ENCODE measurements at places on chromosomes 1 and 21.
A peak's percentile ranks its signal among the peaks of the same experiment; 100 is the strongest.

GRCh38 chr1:118982266-118982665, 5.9 kb downstream of the TBX15 start:
- no peak for DNase-seq

- DNase-seq, result no peak
These were observed 12.5 kb downstream of the GPR137B start for GRCh38 chr1:236154671-236155398.

DNA sequence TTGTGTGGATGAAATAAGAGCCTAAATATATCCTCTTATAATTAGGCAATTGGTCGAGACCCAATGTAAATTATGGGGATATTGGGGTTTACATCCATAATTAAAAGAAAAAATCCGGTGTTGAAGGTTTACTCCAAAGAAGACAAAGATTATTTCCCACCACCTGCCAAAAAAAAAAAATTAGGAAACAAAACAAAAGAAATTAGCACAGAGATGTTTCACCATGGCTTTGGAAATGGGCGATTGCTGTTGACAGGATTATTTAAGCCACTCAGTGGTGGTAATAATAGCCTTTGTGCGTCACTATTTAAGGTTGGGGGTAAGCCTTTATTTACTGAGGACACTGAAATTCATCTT, 585 bp upstream of the GLRX2 start:
- DNase-seq, result no peak

- no peak for DNase-seq
These were observed 41.5 kb downstream of the IER5 start for GRCh38 chr1:181129771-181130606.

DNA sequence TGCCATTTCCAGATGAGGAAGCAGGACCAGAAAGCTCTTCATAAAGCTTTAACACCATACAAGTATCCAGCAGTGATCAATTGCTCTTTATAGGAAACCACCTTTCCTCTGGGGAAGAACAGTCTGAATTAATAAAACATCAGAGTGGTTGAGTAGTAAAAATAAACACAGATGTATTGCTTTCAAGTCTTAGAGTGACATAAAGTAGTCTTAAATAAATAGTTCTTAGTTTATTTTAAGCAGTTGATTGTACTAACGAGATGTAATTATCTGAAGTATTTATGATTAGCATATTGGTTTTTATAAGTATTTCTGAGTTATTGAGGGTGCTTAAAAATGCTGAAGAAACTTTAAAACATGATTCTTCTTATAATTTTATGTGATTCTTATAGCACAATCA, 67.0 kb downstream of the PRKAA2 start:
- no peak for DNase-seq

- no peak for DNase-seq
These were observed at the start of the genes HSF2BP and RRP1B for GRCh38 chr21:43659136-43660000. Gene HSF2BP, minus strand, starts transcription at chr21:43659488. Its CDS starts 1,392 bp downstream, at chr21:43658096. Gene RRP1B, plus strand, starts transcription at chr21:43659560. Its CDS starts 105 bp downstream, at chr21:43659665.

DNA sequence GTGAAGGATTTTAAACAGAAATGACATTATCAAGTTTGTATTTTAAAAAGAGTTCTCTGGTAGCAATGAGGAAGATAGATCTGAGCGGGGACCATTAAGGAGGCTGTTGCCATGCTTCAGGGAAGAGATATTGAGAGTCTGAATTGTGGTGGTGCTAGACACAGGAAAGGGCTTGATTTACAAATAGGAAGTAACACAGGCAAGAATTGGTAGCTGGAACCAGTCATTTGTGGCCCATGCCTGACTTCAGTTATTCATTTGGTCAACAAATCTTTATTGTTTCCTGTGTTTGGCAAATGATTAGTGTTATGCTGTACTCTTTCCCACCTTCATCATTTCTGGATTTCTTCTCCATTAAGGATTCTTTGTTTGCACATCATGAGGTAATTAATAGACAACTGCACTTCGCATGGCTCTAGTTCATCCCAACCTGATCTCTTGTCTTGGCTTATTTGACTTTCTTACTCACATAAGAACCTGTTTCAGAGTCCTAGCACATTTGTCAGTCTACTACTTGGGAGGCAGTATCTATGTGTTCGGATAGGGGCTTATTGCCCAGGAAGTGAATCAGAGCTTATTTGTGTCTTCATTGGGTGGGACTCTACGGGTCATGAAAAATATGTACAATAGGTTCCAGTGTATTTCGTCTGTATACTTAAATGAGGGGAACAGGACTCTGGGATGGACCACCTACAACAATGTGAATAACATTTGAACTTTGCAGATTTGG, 32.3 kb downstream of the EEIG2 start:
- DNase-seq, result no peak

GRCh38 chr21:16108561-16109075, 378.8 kb downstream of the USP25 start:
- DNase-seq, result no peak

GRCh38 chr1:161902182-161902581, 121.5 kb downstream of the OLFML2B start:
- DNase-seq, result no peak

GRCh38 chr1:245763873-245764331, 609.1 kb downstream of the KIF26B start:
- DNase-seq, result no peak

DNA sequence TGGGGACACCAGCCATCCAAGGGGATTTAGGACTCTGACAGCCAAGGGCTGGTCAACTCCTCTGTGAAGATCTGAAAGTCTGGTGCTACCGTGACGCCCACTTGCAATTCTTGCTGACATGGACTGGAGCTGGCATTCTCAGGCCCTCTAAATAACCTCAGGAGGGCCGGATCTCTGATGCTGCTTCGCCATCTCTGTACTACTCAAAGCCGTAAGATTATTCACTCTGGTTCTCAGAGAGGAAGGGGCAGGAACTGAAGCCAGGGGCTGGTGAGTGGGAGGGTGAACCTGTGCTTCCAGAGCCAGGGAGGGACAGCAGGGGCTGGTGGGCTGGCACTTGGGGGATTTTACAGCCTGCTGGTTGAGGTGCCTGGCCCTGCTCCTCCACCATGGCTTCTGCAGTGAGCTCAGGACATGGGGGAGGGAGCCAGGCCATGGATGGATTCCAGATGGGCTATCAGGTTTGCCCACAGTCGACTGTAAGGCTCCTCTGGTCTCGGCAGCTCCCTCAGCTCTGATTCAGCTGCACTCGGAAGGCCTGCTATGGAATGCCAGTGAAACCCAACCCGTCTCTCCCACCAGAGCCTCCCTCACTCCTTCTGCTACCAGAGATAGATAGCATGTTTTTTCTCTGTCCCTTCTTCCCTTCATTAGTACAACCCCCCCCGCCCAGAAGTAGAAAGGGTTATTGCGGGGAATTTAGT, 84.5 kb downstream of the PLXNA2 start:
- DNase-seq, result no peak

DNA sequence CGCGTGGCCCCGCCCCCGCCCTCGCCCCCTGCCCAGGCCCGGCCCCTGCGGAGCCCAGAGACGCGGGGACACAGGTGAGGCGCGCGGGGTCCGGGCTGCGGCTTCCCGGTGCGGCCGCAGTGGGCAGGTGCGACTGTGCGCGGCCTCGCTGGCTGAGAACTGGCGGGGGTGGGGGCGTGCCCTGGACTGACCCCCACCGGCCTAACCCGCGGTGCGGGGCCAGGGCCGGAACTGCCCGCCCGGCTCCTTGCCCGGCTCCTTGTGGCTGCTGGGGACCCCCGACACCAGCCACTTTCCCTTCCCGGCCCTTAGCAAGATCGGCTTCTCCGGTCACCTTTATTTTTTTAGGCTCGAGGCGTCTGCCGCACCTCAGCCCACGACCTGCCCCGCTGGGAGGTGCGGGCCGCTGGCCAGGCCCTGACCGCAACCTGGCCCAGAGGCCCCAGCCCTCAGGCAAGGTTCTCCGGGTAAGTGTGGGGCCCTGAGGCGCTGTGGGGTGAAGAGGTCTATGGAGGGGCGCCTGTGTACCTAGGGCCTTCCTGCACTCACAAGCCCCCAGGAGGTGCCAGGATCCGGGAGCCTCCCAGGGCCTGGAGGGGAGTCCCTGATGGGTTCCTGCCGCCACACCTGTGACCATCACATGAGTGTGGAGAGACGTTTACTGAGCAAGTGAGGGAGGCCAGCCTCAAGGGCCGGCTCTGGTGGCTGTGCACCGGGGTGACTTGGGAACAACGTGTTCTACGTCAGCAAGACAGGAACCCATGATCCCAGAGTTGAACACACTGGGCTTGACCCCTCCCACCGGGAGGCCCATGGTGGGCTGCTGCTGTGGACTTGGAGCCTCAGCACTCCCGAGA, at the start of gene SMIM1:
SMIM1 (plus strand) TSS at position 35 of the 857 bp plus-strand sequence. CDS start 2,625 bp downstream, outside the sequence.
- no peak for DNase-seq

DNA sequence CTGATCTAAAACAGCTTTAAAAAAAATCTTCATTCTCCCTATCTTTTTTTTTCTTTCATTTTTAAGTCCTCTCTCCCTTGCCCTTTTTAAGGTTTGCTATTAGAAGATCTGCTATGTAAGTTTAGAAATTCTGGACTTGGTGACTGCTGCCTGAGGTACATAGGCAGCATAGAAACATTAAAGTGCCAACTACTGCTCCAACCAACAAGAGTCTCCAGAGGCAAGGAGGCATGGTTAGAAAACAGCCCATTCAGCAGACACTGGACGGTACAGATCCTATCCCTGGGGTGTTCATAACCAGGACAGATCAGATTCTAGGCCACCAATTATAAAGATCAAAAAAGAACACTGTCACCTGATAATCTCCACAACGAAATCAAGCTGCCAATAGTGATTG, 36.6 kb downstream of the GPR3 start:
- DNase-seq, result no peak

DNA sequence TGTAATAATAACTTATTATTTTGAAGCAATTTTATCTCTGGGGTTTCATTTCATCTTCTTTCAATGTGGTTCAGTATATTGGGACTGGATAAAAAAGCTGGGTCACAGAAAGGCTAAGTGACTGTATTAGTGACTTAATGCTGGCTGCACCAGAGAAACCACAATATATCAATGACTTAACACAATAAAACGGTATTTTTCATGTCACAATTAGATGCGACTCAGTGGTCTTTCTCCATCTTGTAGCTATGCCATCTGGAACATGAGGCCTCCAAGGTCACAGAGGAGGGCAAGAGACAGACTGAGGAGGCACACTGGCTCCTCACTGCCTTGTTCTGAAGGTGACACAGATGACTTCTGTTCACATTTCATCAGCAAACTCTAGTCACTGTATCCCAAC, 26.0 kb upstream of the KCNA3 start:
- DNase-seq, result no peak

- DNase-seq, result no peak
These were observed 221.6 kb downstream of the BRINP2 start for GRCh38 chr1:177392336-177392735.

DNA sequence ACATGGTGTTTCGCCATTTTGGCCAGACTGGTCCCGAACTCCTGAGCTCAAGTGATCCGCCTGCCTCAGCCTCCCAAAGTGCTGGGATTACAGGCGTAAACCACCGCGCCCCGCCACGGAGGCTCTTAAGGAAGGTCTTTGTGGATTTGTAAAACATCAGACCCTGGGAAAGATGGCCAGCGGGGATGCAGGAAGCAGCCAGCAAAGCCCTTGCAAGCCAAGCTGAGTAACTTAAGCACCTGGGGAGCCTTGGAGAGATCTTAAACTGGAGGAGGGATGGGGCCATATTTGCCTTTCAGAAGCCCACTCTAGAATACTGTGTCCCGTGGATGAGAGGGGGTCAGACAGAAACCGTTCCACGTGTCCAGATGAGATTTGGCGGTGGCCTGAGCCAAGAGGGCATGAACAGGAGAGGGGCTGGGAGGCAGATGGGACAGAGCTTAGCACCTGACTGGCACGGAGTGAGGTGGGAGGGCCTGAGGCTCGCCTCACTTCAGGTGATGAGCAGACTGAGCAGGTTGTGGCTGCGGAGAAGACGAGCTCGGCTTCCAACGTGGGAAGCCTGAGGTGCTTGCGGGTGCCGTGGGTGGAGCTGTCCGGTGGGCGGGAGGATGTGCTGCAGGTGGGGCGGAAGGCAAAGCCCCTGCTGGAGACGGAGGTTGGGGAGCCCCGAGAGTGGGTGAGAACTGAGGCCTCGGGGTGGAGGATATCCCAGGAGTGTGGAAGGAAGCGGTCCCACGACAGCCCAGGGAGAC, 11.7 kb downstream of the C1orf216 start:
- no peak for DNase-seq

- no peak for DNase-seq
These were observed 1.7 kb downstream of the COP1 start for GRCh38 chr1:176205332-176205914.

GRCh38 chr1:44339731-44340130, 15.3 kb downstream of the ERI3 start:
- no peak for DNase-seq

GRCh38 chr1:240149484-240150094, 57.9 kb downstream of the FMN2 start:
- no peak for DNase-seq

GRCh38 chr1:27233667-27234048, 774 bp upstream of the WDTC1 start:
- no peak for DNase-seq

DNA sequence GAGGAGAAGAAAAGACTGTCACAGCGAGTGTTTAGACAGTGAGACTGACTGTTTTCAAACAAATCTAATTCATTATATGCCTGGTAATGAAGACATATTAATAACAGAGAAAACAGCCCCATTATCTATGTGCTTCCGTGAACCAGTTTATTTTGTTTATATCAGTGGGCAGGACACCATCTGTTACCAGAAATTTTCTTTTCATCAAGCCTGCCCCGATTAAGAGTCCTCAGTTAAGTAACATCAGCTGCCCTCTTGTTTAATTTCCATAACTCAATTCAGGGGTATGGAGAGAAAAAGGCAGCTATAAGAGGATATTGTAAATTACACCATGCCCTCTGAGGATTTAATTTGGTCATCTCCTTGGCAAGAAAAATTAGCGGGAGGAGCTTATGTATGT, 94.0 kb downstream of the TMEM200B start:
- no peak for DNase-seq

GRCh38 chr1:168386492-168386891, 105.8 kb downstream of the TBX19 start:
- DNase-seq, result no peak

- no peak for DNase-seq
These were observed 5.2 kb downstream of the PLA2G2D start for GRCh38 chr1:20114021-20114648.

GRCh38 chr1:172144445-172145061, 275.9 kb upstream of the C1orf105 start:
- DNase-seq, result peak; percentile 97

DNA sequence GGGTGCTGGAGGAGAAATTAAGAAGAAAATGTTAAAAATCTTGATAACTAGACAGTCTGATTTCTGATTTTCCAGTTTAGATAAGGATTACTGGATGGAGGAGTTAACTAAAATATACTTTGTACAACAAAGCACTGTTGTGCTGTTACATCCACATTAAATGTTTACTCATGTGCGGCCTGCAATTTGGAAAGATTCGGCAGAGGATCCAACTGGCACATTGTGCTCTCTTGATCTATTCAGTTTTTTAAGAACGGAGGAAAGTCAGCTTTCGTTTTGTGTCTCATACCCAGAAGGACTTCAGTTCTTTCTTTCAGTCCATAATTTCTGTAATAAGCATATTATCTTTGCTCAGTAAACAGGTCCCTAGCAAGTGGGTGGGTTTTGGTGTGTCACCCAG, 52.5 kb downstream of the UCK2 start:
- no peak for DNase-seq

- no peak for DNase-seq
These were observed 26.9 kb upstream of the EXOSC10 start for GRCh38 chr1:11126569-11126968.

Data from vagina (tissue), 2 donors.